ENCODE measurements at places on chromosomes 2 and 18.
A peak's percentile ranks its signal among the peaks of the same experiment; 100 is the strongest.

DNA sequence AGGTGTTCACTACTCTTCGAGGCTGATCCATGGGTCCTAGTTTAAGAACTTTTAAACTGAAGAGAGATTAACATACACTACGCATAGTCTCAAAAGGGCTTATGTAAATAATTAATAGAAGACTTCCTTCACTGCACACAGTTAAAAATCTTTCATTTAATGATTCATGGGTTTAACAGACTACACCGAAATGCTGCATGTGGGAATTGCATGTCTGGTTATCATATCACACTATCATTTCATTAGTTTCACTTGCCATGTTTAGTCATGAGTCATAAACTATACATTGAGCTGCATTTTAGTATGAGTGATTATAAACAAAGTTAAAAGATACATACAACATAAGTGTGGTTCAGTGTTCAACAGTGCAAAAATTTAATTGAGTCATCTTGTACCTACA is 31.2 kb downstream of the GLS start:
- DNase-seq = no peak

DNA sequence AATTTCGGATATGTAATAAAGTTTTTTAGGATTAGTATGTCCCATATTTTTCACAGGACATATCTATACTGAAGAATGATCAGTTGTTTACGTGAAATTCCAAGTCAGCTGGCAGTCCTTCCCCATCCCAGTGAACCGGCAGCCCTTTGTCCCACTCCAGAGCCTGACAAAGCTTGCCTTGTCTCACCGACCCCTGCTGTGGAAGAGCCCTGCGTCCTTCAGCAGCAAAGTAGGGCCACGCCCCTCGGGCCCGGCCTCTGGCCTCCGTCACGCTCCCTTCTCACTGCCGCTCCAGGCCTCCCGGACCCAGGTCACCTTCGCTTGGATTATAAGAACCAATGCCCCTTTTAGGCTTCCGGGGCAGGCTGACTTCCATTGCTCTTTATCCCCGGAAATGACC is 89.8 kb upstream of the TGIF1 start:
- DNase-seq = no peak

DNA sequence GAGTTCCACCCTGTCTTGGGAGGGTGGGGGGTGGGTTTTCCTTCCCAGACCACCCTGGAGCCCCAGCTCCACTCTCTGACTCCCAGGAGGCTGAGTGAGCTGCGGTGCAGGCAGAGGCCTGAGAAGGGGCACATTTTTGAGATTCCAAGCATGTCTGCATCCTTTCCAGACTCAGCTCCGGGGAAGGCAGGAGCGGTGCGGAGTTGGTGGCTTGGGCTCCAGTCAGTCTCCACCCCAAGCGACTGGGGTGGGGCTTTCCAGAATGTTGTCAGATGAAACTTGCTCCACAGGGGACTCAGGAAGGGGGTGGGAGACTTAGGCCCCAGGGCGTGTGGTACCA is 44.2 kb upstream of the HS6ST1 start:
- no peak for DNase-seq

DNA sequence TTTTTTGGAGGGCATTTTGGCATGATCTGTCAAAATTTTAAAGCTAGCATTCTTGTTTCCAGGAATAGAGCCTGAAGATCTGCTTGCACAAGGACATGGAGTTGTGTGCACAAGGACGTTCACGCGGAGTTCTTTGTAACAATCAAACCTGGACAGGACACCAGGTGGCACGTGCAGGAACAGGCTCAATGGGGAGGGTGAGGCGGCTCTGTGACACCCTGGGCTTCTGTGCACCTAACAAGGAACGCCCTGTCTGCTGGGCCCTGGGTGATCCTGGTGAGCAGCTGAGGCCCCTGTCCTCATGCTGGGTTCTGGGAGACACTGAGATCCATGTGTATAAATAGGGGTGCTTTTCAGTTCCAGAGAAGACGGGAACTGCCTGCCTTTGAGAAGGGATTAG is 93.1 kb upstream of the PXDN start:
- no peak for DNase-seq

DNA sequence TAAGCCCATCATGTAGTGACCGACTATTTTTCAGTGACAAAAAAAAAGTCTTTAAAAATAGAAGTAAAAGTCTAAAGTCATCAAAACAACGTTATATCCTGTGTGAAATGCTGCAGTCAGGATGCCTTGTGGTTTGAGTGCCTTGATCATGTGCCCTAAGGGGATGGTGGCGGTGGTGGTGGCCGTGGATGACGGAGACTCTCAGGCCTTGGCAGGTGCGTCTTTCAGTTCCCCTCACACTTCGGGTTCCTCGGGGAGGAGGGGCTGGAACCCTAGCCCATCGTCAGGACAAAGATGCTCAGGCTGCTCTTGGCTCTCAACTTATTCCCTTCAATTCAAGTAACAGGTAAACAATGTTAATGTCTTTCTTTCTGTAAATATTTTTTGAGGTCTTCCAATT is at the start of gene CD28:
TSS of gene CD28 (plus strand) at position 237 of the 400 bp plus-strand sequence. CDS start at position 295, 58 bp downstream.
- DNase-seq = peak; percentile 87

DNA sequence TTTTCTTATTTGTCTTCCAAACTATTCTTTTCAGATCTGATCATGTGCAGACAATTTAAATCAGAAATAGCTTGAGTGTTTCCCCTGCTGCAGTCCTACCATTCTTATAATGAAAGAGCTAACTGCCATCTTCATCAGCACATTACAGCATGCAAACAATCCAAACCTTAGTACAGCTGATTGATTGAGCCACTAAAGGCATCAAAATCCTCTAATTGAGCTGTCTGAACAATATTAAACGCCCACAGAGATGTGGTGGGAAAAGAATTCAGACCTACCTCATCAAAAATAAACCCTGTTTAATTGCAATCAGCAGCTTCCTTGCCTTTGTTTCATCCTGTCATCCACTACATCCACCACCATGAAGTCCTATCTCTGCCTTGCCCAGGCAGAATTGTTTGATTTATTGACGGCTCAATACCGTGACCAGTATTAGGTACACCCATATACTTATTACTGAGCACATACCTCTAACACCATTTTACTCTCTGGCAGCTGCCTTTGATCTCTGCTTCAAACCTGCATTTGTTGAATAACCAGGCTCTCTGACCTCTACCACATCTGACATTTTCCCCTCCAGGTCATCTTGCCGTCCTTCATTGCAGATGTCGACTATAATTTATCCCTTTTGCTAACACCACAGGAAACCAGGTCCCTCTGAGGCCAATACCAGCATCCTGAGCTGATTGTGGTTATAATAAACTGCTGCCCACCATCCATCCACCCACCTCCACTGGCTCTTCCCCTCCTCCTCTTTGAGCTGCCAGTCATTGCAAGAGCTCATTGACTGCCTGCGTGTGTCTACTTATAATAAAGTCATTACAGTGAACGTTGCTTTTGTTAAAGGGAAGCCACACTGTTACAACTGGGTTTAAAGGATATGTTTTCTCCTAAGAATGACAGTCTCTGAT is 78.5 kb downstream of the RBM43 start:
- DNase-seq = no peak

GRCh38 chr18:9287036-9287435 is 47.5 kb upstream of the TWSG1 start:
- DNase-seq = no peak

DNA sequence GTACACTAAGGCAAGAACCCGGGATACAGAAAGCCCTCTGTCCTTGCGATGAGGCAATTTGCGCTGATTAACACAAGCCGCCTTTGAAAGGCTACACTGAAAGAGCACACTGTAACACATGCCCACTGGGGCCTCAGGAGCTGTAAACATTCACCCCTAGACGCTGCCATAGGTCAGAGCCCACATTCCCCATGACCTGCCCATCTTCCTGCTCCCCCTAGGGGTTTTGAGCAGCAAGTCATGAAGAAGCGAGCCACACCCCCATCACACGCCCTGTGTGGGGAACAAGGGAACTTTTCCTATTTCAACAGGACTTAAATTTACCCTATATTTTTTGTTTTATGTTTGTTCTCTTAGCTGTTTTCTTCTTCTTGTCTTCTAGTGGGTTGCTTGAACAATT is 47.8 kb upstream of the SLC4A10 start:
- DNase-seq = no peak

GRCh38 chr18:79664525-79665125 is 15.0 kb upstream of the CTDP1 start:
- no peak for DNase-seq

DNA sequence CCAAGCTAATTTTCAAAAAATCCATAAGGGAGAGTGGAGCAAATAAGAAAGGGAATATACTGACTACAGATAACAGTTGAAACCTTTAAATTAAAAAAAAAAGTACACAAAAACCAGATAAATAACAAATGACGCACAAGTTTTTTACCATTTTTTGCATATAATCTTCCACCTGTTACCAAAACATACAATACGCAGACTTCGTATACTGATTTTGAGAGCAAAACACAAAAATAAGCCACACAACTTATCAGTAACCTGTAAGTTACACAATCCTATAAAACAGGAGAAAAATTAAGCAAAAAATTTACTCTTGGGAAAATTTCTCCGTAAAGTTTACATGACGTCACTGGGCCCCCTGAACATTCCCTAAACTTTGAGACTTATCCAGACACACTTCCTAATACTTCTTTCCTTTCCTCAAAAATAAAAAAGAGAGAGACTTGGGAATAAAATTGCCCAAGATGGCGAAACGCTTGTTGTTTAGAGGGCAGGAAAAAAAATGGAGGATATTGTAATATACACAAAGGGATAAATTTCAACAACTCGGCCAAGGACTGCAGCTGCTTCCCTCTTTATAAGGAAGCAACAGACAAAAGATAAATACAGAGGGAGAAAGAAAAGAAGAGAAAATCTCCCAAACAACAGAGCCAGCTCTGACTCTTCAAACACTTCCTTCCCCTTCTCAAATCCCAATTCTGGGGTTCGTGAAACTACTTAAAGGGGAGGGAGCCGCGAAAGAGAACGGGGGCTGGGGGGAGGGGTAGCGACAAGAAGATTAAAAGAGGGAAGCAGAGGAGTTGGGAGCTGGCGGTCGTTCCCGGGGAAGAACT is 1.6 kb downstream of the BAZ2B start:
- no peak for DNase-seq

DNA sequence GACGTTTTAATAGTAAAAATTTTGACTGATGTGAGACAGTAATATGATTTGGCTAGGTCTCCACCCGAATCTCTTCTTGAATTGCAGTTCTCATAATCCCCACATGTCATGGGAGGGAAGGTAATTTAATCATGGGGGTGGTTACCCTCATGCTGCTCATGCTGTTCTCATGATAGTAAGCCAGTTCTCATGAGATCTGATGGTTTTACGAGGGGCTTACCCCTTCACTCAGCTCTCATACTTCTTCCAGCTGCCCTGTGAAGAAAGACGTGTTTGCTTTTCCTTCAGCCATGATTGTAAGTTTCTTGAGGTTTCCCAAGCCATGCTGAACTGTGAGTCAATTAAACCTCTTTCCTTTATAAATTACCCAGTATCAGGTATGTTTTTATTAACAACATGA is 327.0 kb upstream of the CDH7 start:
- no peak for DNase-seq

GRCh38 chr18:6210349-6211173 is 204.2 kb downstream of the L3MBTL4 start:
- no peak for DNase-seq

GRCh38 chr18:22223254-22223964 is 54.0 kb downstream of the GATA6 start:
- DNase-seq = peak; percentile 19

DNA sequence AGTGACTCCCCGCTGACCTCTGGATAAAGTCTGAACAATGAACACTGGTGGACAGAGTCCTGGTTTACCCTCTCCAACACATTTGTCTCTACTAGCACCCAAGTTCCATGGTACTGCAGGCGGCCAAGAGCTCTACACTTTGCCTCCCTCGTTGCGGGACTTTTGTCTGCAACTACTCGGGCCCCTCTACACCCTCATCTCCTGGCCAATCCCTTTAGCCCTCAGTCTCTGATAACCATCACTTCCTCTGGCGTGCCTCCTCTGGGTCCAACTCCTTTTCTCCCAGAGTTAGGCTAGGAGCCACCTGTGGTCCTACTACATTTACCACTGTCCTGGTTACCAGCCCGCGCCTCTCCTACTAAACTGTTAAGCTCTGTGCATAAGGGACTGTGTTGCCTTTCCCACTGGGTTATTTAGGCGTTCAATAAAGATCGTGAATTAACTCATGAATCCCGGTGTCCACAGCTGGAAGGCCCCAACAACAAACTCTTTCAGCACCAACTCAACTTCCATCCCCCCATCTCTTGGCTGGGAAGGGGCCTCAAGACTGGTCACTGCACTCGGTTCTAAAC is 757 bp downstream of the HDHD2 start:
- DNase-seq = no peak

GRCh38 chr18:44777457-44778192 is 96.9 kb downstream of the SETBP1 start:
- no peak for DNase-seq

DNA sequence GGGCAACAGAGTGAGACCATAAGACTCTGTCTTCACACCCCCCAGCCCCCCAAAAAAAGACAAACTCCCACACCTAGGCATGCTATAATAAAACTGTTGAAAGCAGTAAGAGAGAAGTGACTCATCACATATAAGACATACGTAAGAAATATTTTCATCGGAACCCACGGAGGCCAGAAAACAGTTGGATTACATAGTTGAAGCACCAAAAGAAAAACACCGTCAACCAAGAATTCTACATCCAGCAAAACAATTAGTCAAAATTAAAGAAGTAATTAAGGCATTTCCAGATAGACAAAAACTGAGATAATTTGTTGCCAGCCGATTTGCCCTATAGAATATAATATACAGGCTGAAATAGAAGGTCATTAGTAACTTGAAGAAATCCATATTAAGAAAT is 128.7 kb downstream of the VAPA start:
- no peak for DNase-seq

DNA sequence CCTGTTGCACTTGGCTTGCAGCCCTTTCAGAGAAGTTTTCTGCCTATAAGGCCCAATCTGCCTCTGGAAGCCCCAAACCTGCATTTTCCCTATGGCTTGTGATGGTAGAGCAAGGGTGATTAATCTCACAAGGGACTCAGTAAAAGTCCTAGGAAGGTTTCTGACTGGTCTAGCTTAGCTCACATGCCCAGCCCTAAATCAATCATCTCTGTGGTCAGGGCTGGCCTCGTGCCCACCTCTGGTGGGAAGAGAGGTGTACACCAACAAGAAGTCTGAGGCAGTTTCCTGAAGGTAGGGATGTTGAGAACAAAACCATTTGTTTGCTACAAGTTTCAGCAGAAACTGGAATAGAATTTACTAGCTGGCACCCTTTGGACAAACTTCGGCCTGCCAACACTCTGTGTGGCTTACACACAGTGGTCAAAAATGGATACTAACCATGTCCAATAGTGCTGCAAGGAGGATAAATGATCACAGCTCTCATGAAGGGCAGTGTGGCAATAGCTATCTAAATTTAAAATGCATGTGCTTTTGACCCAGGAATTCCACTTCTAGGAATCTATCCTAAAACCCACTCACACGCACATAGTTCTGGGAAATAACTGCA is 96.4 kb downstream of the EN1 start:
- no peak for DNase-seq

- DNase-seq = peak; percentile 74
Observed at GRCh38 chr18:623761-624620, 27.2 kb downstream of the CLUL1 start.

GRCh38 chr2:113791697-113792590 is 35.5 kb upstream of the SLC35F5 start:
- DNase-seq = no peak

- DNase-seq = no peak
Observed at GRCh38 chr2:232937278-232937906, 67.3 kb downstream of the SNORC start.

GRCh38 chr18:74248189-74248588 is 43.6 kb downstream of the CYB5A start:
- no peak for DNase-seq
